ENCODE measurements at places on chromosomes 1 and 21. TPM values are rescaled to one million over a fixed set of nuclear protein-coding genes. Genes with fewer than 3 reads are reported as not detected.

DNA sequence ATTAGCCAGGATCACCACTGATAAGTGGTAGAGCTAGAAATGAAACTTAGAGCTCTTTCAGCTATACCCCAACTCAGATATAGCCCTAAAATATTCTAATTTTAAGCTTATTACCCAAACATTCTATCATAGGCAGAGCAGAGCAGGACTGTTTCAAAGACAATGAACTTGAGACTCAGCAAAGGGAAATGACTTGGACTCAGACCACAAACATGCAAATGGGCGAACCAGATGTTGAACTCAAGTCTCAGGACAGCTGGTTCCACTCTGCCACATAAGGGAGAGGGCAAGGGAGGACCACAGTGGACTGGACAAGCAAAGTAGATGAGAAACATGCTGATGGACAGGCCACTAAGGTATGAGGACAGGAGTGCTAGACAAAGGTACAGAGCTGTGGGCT, 315.3 kb downstream of the OMA1 start:
- no peaks in the 10 kb centered on the region for H3K36me3 ChIP-seq
- no peak overlapping the region for H3K27ac ChIP-seq

- DNase-seq, result no peak
- H3K27ac ChIP-seq, result no peak overlapping the region
Observed at GRCh38 chr1:119865627-119866026, 30.7 kb downstream of the ADAM30 start.

DNA sequence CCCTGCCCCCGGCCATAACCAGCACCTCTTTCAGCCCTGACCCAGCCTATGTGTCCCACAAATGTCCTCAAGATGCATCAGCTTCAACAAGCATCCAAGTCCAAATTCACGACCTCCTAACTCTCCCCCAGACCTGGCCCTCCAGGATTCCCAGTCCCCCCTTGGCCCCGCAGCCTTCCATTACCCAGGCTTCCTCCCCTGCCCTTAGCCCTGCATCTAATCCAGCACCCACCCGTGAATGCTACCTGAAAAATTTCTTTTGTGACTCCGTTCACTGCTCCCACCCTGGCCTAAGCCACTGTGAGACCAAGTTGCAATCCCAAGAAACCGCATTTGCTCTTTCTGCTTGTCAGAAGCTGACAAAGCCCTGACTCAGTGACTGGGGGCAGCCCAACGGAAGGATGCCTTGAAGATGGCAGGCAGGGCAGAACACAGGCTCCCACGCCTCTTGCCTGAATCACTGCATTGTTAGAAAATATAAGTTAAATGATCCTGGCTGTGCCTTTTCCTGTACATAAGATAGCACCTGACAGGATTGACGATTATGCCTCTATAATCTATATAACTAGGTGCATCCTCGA, 939 bp upstream of the MFAP2 start:
- H3K27me3 ChIP-seq, result no peaks in the 10 kb centered on the region
- no peak for DNase-seq
- H3K36me3 ChIP-seq, result no peaks in the 10 kb centered on the region
- H3K4me3 ChIP-seq, result no peak overlapping the region

DNA sequence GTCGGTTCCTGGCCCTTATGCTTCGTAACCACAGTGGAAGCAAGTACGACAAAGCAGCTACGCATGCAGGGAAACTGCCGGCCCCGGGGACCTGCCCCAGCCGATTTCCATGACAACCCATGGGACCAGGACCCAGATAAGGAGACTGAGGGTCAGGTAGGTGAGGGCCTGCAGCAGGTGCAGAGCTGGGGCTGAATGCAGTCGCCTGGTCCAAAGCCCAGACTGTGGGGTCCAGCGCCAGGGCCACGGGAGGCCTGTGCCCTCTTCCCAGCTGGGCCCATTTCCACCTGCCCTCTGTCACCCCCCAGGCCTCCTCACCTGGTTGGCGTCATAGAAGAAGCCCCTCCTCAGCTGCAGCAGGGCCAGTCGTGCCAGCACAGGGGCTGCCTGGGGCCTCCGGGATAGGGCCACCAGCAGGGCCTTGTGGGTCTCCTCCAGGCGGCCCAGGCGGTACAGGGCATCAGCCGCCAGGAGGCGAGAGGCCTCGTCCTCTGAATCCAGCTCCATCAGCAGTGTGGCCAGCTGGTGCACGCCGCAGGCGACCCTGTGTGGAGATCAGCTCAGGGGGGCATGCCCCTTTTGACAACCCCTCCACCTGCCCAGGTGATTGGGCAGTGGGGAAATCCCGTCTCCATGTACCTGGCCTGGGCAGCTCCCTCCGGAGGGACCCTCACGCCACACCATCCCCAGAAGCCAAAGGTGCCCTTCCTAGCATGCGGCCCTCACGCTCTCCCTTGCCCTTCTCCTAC, 14.2 kb downstream of the TTC34 start:
- no peak overlapping the region for H3K27ac ChIP-seq
- no peak overlapping the region for H3K4me3 ChIP-seq
- no peaks in the 10 kb centered on the region for H3K4me1 ChIP-seq
- no peaks in the 10 kb centered on the region for H3K36me3 ChIP-seq
- DNase-seq, result no peak

- H3K36me3 ChIP-seq, result no peaks in the 10 kb centered on the region
- DNase-seq, result no peak
- peak overlapping the region; percentile 87 for H3K4me3 ChIP-seq
- H3K4me1 ChIP-seq, result peaks cover 12% of the 10 kb centered on the region
Observed at GRCh38 chr1:197774466-197775281, 606 bp downstream of the DENND1B start.

CHI3L1 gene
- total RNA-seq, result 49.5 TPM

C1QTNF12 gene
- total RNA-seq, result 3.1 TPM

DNA sequence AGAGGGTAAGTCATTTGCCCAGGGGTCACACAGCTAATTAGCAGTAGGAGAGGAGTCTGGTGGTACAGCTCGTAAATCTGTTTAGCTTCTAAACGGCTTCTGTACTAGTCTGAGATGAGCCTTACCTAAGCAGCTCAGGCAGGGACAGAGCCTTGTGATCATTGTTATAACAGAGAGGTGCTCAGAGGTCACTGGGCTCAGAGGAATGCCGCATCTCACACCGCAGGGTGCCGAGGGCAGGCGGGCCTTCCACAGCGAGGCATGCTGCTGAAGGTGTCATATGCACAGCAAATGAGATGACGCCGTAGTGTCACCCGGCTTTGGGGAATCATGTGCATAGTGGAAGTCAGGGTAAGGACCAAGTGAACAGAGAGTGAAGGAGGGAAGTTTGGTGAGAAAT, 305.2 kb upstream of the FMN2 start:
- H3K4me3 ChIP-seq, result no peak overlapping the region
- no peak for DNase-seq
- H3K4me1 ChIP-seq, result no peaks in the 10 kb centered on the region
- H3K36me3 ChIP-seq, result no peaks in the 10 kb centered on the region
- no peak overlapping the region for H3K27ac ChIP-seq

DNALI1 gene
- total RNA-seq, result 34.8 TPM

SAMD11 gene
- total RNA-seq, result 21.4 TPM

GRCh38 chr1:236536540-236536939, 12.8 kb downstream of the LGALS8 start:
- H3K27ac ChIP-seq, result no peak overlapping the region
- peaks cover 12% of the 10 kb centered on the region for H3K36me3 ChIP-seq
- DNase-seq, result no peak
- no peaks in the 10 kb centered on the region for H3K4me1 ChIP-seq

DNA sequence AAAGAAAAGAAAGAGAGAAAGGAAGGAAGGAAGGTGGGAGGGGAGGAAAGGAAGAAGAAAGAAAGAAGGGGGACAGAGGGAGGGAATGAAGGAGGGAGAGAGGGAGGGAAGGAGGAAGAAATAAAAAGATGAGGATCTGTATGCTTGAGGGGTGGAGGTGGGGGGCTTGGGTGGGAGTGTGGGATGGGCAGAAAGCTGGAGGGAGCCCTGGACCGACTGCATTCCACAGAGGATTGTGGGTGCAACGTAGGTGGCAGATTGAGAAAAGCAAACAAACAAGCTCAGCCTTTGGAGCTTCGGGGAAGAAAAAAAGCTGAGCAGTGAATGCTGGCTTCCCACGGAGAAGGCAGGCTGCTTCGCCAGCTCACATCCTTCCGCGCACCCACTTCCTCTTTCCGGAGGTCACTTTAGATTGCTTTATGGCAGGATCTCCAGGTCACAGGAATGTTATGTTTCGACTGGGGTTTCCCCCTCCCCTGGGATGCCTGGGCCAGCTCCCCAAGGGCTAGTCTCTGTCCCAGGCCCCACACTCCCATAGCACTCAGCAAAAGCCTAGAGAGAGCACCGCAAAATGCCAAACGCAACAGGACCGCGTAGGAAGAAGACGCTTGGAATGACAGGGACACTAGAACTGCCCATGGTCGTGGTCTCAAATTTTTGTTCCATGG, 20.7 kb upstream of the LGALS8 start:
- H3K27me3 ChIP-seq, result no peaks in the 10 kb centered on the region
- DNase-seq, result peak; percentile 70
- H3K27ac ChIP-seq, result peak overlapping the region; percentile 34
- peaks cover 3% of the 10 kb centered on the region for H3K4me1 ChIP-seq
- peak overlapping the region; percentile 58 for H3K4me3 ChIP-seq

PLA2G2F gene
- not detected for total RNA-seq

- H3K4me1 ChIP-seq, result no peaks in the 10 kb centered on the region
- H3K27me3 ChIP-seq, result no peaks in the 10 kb centered on the region
- DNase-seq, result no peak
Observed at GRCh38 chr1:225931270-225932136, 7.5 kb upstream of the PYCR2 start.

GRCh38 chr1:9238550-9238949, 4.0 kb downstream of the H6PD start:
- H3K36me3 ChIP-seq, result no peaks in the 10 kb centered on the region
- H3K27ac ChIP-seq, result no peak overlapping the region
- no peak for DNase-seq
- no peaks in the 10 kb centered on the region for H3K27me3 ChIP-seq
- no peak overlapping the region for H3K4me3 ChIP-seq
- H3K4me1 ChIP-seq, result no peaks in the 10 kb centered on the region

GRCh38 chr1:37108596-37109188, 74.4 kb upstream of the GRIK3 start:
- no peaks in the 10 kb centered on the region for H3K27me3 ChIP-seq
- H3K4me1 ChIP-seq, result no peaks in the 10 kb centered on the region
- no peak for DNase-seq
- no peak overlapping the region for H3K27ac ChIP-seq

RASSF5 gene
- total RNA-seq, result 18.8 TPM

CFHR3 gene
- 2.1 TPM for total RNA-seq

NID1 gene
- total RNA-seq, result 70.1 TPM

GRCh38 chr1:183996040-183996384, 41.5 kb downstream of the COLGALT2 start:
- no peak overlapping the region for H3K4me3 ChIP-seq
- no peaks in the 10 kb centered on the region for H3K4me1 ChIP-seq

- no peak within 1 kb of the TSS for H3K27ac ChIP-seq
- DNase-seq, result peak; percentile 94
- H3K4me3 ChIP-seq, result peak within 1 kb of the TSS; percentile 42
- peaks cover 20% of the 10 kb centered on the region for H3K27me3 ChIP-seq
- no peaks in the 10 kb centered on the region for H3K36me3 ChIP-seq
Observed at GRCh38 chr1:211133836-211134669, at the start of gene KCNH1. KCNH1 (minus strand) TSS chr1:211134148; CDS start chr1:211133945, 203 bp downstream.

BACH1 gene
- 85.1 TPM for total RNA-seq

GRCh38 chr1:238139713-238140112, 249.0 kb upstream of the ZP4 start:
- DNase-seq, result no peak
- no peaks in the 10 kb centered on the region for H3K27me3 ChIP-seq
- H3K27ac ChIP-seq, result no peak overlapping the region

CD5L gene
- 0.19 TPM for total RNA-seq

LINGO4 gene
- total RNA-seq, result 0.41 TPM

DNA sequence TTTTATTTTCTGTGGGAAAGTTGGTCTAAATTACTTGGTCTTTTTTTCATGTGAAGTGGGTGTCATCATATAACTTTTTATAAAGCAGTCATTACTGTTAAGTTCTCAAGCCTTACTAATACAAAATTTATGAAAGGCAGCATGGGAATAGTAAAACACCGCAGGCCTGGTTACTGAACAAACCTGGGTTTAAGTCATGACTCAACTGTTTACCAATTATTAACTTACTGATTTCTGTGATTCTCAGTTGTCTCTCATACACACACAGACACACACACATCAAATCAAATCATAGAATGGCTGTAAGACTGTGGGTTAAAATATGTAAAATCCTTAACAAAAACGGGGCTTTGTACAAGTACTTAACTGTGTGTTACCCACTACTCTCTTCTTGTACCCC, 14.6 kb downstream of the MAEL start:
- no peak for DNase-seq
- no peaks in the 10 kb centered on the region for H3K36me3 ChIP-seq
- H3K4me3 ChIP-seq, result no peak overlapping the region
- peak overlapping the region; percentile 13 for H3K27ac ChIP-seq

GRCh38 chr1:184590163-184590750, 164.4 kb downstream of the EDEM3 start:
- H3K27ac ChIP-seq, result no peak overlapping the region
- no peaks in the 10 kb centered on the region for H3K27me3 ChIP-seq
- no peaks in the 10 kb centered on the region for H3K36me3 ChIP-seq
- H3K4me1 ChIP-seq, result no peaks in the 10 kb centered on the region

LY9 gene
- total RNA-seq, result 3.5 TPM

- H3K27me3 ChIP-seq, result no peaks in the 10 kb centered on the region
- H3K4me3 ChIP-seq, result peak within 1 kb of the TSS; percentile 95
- peaks cover 37% of the 10 kb centered on the region for H3K4me1 ChIP-seq
- no peaks in the 10 kb centered on the region for H3K36me3 ChIP-seq
Observed at GRCh38 chr1:26787706-26788514, at the start of gene PIGV. PIGV (plus strand) TSS chr1:26787950; CDS start chr1:26790816, 2,866 bp downstream.

- no peak for DNase-seq
- no peaks in the 10 kb centered on the region for H3K27me3 ChIP-seq
- H3K27ac ChIP-seq, result no peak overlapping the region
- peaks cover 4% of the 10 kb centered on the region for H3K4me1 ChIP-seq
- no peaks in the 10 kb centered on the region for H3K36me3 ChIP-seq
- H3K4me3 ChIP-seq, result no peak overlapping the region
Observed at GRCh38 chr1:162087574-162087973, 18.1 kb downstream of the NOS1AP start.
